ENCODE measurements at places on chromosomes 3 and 15.

GRCh38 chr15:41484937-41485625, 8.6 kb upstream of the ITPKA start:
- DNase-seq: no peak

- DNase-seq: no peak
These were observed 38.1 kb upstream of the SV2B start for GRCh38 chr15:91061997-91062396.

DNA sequence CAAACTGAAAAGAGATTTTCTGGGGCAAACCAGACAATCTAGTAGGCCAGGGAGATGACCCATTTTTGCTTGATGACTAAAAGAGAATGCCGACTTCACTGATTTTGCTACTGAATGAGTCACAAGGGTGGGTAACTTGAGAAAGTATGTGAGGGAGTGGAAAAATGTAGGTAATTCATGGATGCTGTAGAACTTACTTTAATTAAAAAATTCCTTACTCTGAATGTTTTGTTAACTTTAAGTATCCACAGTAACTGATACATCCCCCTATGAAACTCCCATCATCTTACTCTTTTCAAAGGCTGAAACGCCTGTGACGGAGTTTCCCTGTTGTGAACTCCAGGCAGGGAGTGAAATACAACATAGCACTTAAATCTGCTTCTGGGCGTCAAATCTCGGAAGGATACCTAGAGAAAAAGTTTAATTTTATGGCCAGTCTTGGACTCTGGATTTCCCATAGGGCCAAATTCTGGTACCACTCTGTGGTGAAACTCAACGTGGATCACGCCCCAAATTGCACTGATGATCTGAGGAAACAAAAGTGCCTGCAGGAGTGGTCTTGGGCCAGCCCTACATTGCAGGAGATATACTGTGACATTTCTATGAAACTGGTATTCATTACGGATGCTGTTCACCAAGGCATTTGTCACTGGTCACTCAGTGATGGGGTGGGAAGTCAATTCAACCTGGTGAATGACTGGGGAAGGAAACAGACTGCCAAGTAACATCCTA, 24.0 kb downstream of the GOLIM4 start:
- no peak for DNase-seq

GRCh38 chr3:108292905-108293328, 3.4 kb upstream of the HHLA2 start:
- DNase-seq: no peak

DNA sequence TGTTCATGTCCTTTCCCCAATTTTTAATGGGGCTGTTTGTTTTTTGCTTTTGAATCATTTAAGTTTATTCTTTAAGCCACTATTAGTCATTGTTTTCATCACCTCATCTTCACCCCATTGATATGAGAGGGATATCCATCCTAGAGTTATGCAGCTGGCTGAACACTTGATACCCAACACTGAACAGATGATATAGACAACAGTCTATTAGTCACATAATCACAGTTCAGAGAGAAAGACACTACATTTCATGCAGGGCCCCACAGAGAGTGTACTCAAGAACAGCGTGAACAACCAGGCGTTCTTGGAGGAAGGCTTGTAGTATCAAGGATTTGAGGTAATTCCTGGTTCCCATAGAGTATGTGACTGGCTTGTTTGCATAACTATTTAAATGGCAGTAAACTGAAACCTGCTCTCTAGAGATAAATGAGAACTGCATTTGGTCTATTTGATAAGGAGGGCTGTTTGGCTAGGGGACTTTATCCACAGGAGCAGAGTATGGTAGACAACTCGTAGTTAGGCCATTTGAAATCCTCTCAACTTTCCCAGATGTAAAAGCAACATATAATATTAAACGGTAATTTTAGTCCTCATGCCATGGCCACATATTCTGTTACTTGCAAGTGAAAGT, 618.7 kb downstream of the SI start:
- DNase-seq: no peak

GRCh38 chr3:46895761-46896160, 18.2 kb downstream of the PTH1R start:
- no peak for DNase-seq

DNA sequence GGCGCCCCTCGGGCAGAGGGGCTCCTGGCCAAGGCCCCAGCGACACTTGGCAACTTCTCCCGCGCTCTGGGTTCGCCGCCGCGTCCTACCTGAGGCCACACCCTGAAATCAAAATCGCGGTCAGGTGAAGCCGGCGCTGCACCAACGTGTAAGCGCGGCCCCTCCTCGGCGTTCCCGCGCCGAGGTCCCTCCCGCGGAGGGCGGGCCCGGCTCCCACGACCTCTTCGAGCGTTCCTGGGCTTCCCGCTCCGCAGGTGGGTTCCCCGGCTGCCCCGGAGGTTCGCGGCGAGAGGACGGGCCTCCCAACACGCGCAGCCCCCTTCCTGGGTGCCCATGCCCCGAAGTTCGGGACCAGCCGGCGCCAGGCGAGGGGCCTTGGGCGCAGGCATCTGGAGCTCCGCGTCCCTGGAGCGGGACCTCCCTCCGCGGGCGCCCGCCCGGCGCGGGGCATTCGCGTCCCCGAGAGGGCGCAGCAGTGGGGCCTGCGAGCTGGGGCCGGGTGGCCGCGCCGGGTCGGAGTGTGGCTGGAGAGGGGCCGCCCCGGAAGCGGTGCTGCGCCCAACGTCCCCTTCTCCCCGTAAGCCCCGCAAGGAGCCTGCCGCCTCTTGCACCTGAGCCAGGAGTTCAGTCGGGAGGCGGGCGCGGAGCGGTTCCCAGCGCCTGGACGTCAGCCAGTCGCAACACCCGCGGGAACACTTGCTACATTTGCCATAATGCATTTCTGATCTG, 13.7 kb downstream of the PAK6 start:
- DNase-seq: no peak

DNA sequence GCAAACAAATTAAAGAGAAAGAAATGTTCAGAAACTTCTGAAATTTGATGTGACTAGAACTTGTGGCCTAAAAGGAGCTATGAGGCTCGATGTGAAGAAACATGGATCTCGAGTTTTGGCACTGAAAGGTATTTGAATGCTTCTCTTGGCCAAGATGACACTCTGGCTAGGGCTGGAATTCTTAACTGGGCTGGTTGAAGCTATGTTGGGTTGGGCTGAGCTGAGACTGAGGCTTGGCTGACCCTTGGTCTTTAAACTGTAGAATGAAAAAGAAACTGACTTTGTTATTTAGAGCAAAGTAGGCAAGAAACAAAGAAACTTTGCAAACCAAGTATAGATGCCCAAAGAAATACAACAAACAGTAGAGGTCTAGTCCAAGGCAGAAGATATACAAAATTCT, 28.1 kb upstream of the CLDN16 start:
- no peak for DNase-seq

GRCh38 chr3:101072300-101072699, 79.1 kb upstream of the ABI3BP start:
- no peak for DNase-seq

DNA sequence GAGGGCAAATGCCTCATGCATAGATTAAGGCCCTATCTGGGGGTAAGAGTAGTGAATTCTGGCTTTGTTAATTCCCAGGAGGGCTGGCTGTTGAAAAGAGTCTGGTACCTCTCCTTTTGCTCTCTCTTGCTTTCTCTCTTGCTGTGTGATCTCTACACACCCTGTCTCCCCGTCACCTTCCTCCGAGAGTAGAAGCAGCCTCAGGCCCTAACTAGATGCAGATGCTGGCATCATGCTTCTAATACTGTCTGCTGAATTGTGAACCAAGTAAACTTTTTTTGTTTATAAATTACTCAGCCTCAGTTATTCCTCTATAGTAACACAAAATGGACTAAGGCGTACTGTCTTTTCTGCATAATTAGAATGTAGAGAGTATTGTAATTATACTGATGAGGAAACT, 908.1 kb downstream of the DIPK2A start:
- DNase-seq: no peak

GRCh38 chr3:123046262-123047061, 18.9 kb upstream of the SEMA5B start:
- no peak for DNase-seq

GRCh38 chr3:165133188-165133899, 55.0 kb upstream of the SI start:
- no peak for DNase-seq

- DNase-seq: no peak
These were observed 16.5 kb downstream of the THSD4 start for GRCh38 chr15:71131601-71132362.

GRCh38 chr15:22978691-22979237, 1.4 kb downstream of the CYFIP1 start:
- DNase-seq: no peak

- DNase-seq: no peak
These were observed 209.6 kb upstream of the PLSCR5 start for GRCh38 chr3:146814601-146815315.

GRCh38 chr3:52681596-52681995, 4.1 kb downstream of the PBRM1 start:
- no peak for DNase-seq

DNA sequence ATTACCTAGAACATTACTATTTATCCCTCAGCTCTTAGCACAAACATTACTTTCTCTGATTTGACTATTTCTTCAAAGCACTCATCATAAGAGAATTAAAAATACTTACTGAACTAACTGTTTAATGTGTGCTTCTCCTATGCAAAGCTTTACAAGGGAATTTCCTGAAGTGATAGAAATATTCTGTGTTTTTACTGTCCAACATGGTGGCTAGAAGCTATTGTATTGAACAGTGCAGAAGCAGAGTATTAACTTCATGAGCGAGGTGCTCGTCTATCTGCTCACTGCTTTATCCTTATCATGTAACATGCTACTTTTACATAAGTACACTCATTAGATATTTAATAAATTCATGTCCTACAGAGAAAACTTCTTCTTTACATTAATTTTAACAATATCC, 239.1 kb downstream of the ISL2 start:
- no peak for DNase-seq

DNA sequence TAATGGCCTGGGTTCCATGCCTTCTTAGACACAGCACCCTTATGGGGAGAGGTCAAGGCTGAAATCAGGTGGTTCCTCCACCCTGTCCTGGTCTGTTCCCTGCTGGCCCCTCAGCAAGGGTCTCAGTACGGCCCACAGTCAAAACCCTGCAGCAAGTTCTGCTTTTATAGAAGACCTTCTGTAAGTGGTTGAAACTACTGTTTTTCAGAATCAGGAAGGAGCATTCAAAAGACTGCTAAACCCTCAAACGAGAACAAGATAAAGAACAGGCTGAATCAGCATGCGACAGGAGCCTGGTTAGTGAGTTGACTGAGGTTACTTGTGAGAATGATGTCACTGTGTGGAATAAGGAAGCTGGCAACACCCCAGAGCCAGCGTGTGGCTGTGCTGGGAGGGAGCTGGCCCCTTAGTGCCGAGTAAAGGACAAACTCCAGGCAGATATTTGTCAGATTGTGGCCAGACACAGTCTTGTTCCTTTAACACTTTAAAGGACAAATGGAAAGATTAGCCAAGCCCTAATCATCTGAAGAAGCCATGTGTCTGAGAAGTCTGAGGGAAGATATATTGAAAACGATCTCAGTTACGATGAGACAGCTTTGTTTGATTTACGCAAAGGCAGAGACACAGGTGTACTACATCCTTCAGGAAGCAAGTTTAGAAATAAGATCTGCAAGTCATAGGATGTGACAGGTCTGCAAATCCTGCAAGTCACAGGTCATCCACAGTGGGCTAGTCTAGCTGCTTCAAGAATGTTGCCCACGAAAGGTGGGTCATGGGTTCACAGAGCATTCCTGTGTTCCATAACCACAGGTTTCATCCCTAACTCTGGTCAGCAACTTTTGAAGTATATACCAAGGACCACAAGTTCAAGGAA, 54.0 kb downstream of the B3GNT5 start:
- DNase-seq: no peak

- DNase-seq: no peak
These were observed 120.1 kb downstream of the SMAD6 start for GRCh38 chr15:66822114-66822513.

GRCh38 chr3:45988804-45989203, 6.8 kb downstream of the FYCO1 start:
- no peak for DNase-seq

GRCh38 chr3:55792009-55792408, 304.9 kb upstream of the WNT5A start:
- no peak for DNase-seq

- no peak for DNase-seq
These were observed 1.8 kb downstream of the WWTR1 start for GRCh38 chr3:149655826-149656574.

DNA sequence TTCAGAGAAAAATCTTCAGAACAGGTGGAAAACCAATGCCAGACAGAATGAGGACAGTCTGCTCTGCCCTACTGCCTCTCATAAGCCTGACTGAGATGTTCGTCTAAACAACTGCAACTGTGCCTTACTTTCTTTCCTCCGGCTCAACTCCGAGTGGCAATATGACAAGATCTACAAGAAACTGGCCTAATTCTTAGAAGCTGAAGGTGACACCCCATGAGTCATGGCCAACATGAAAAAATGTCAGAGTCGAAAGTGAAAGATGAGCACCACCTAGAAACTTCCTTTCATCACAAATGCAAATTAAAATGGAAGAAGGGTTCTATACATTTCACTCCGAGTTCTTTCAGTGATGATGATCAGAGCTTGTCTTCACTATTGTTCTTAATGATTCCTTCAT, 12.9 kb downstream of the PCYT1A start:
- peak; percentile 27 for DNase-seq

DNA sequence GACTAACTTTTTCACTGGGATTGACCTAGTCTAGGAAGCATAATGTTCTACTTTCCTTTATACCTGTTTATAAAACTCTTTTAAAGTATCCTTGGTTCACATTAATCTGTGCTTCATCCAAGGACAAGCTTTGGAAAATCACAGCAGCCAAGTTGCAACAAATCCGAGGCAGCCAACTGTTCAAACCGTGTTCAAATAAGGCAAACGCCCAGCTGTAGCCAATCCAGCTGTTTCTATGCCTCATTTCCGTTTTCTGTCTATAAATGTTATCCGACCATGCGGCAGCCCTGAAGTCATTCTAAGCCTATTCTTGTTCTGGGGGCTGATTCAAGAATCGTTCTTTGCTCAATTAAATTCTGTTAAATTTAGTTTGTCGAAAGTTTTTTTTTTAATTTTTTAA, 78.3 kb downstream of the FMN1 start:
- DNase-seq: no peak

- DNase-seq: no peak
These were observed 46.2 kb downstream of the RORA start for GRCh38 chr15:61182946-61183345.

GRCh38 chr3:81621277-81621676, 140.2 kb downstream of the GBE1 start:
- DNase-seq: no peak

DNA sequence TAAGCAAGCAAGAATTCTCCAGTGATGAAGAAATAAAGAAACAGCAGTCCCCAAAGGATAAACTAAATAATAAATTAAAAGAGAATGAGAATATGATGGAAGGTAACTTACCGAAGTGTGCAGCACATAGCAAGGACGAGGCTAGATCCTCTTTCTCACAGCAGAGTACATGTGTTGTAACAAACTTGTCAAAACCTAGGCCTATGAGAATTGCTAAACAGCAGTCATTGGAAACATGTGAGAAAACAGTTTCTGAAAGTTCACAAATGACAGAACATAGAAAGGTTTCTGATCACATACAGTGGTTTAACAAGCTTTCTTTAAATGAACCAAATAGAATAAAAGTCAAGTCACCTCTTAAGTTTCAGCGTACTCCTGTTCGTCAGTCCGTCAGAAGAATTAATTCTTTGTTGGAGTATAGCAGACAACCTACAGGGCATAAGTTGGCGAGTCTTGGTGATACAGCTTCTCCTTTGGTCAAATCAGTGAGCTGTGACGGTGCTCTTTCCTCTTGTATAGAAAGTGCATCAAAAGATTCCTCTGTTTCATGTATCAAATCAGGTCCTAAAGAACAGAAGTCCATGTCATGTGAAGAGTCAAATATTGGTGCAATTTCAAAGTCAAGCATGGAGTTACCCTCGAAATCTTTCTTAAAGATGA, 4.5 kb upstream of the SCG5 start:
- DNase-seq: no peak
